Hematopoietic multipotent progenitor cell treated with erythropoietin and hydrocortisone succinate and interleukin-3 and kit ligand, for 6 days (in vitro differentiated cells): ENCODE measurements at places on chromosomes 3 and 15.

- peak; percentile 92 for DNase-seq
Measured at GRCh38 chr15:90934256-90934948, 683 bp upstream of the UNC45A start.

GRCh38 chr3:183287301-183287971 is 34.4 kb downstream of the B3GNT5 start:
- no peak for DNase-seq

GRCh38 chr3:125194061-125194848 is 18.3 kb downstream of the SLC12A8 start:
- DNase-seq = no peak

- no peak for DNase-seq
Measured at GRCh38 chr3:133934073-133934970, 38.6 kb upstream of the RAB6B start.
